ENCODE measurements at places on chromosomes 1 and 21. TPM values are rescaled to one million over a fixed set of nuclear protein-coding genes. Genes with fewer than 3 reads are reported as not detected.

DNA sequence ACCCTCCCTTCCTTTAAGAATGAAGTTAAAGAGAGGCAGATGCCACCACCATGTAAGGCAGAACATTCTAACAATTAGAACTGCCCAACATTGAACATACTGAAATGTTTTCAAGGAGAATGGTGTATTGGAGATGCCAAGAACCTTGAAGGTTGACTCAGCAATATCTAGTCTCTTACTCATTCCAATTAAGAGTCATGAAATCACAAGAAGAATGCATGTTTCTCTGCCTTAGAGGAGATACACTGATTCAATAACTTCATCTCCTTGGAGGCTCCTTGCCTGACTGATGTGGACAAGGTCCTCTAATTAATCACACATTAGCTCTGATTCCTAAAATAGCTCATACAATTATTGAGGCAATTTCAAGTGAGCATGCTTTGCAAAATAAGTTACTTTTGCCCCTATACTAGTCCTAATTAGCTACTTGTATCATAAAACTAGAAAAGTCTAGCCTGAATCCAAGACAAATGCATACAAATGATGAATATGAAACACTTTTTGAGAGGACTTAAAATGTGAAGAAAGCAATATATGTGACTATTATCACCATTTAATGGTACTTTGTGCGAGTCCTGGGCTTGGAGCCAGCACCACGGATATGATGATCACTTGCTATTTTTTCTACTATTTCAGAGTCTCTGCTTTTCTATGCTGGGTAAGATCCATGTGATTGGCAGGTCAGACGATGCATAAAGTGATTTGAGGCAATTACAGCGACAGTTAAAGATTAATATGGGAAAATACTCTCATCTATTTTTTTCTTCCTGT is 114.5 kb downstream of the DSCAM start:
- DNase-seq = no peak

DNA sequence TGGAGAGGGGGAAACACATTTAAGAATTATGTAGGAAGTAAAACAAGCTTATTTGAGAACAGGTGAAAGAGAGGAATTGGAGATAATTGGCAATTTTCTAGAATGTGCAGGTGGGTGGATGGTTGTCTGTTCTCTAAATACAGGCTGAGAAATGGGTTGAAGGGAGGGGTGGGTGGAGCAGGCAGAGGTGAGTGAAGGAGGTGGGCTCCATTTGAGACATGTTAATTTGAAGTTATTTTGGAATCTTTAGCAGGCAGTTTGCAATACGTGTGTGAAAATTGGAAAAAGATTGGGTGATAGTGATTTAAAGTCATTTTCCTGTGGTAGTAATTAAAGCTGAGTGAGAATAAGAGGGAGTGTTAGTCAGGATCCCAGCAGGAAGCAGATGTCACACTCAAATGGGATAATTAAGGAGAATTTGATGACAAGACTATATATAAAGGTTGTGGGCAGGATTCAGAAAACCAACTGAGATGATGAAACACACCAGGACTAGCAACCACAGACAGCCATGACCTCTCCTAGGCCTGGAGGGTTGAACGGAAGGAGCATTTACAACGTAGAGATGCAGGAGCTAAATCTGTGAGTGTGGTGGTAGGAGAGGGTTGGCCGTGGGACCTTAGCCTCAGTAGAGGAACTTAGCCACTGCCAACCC is 40.6 kb downstream of the CHRM3 start:
- no peak for DNase-seq

GRCh38 chr1:167082511-167083027 is 7.6 kb downstream of the GPA33 start:
- DNase-seq = no peak

DNA sequence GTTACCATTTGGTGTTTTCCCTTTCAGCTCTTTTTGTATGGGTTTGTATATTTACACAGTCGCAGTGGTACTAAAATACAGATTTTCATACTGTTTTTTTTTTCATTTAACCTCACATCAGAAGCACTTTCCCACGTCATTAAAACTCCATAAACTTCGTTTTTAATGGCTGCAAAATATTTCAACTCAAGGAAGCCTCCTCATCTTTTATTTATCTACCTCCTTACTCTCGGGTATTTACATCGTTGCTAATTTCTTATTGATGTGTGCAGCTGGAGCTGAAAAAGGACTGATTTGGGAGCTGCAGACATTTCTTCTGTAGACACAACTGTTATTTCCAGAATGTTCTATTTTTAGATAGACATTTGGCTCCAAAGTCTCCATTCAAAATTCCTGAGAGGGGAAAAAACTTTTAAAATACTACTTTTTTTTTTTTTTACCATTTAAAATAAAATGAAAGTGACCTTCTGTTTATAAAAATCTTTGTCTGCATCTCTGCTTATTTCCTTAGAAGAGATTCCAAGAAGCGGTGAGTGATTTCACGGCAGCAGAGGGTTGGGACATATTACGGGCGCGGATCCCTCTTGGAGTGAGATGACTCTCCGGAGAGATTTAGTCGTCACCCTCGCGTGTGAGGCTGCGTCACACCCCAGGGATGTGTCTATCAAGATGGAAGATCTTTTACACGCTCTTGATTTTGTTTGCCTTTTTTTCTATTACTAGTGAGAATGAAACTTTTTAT is 10.1 kb downstream of the RUNX3 start:
- DNase-seq = no peak

- no peak for DNase-seq
These were observed 121.7 kb downstream of the ATF6 start for GRCh38 chr1:161887730-161888287.

The TSPAN2 gene
- 5.4 TPM for total RNA-seq

GRCh38 chr1:169196161-169196560 is 89.7 kb downstream of the ATP1B1 start:
- no peak for DNase-seq

GRCh38 chr1:209871006-209871405 is 43.2 kb downstream of the UTP25 start:
- no peak for DNase-seq

The SNAPIN gene
- total RNA-seq = 52.8 TPM

GRCh38 chr21:45994086-45994661 is 12.6 kb downstream of the COL6A1 start:
- DNase-seq = no peak

- DNase-seq = no peak
These were observed 23.1 kb upstream of the SCAF4 start for GRCh38 chr21:31755027-31755426.

The PIGR gene
- not detected for total RNA-seq

- DNase-seq = no peak
These were observed at the start of gene CD247 for GRCh38 chr1:167518331-167518700. Gene CD247 (minus strand): TSS chr1:167518529. CDS start chr1:167518465, 64 bp downstream.

The HRNR gene
- not detected for total RNA-seq

The ATP6V1G3 gene
- total RNA-seq = not detected

DNA sequence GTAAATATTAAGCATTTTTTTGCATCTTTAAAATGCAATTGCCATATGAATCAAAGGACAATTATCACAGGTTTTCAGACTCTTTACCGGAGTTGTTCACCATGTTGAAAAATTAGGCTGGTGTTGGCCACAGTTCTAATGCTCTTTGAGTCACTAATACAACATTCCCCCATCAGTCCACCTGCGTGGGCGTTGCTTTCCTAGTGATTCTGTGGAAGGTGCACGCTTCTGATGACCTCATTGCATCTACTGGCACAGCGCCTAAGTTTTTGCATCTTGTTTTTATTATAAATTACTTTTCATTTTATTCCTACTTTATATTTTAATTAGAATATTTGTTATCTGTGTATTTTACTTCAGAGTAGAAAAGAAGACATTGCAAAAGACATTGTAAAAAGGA is 4.7 kb upstream of the F5 start:
- no peak for DNase-seq

The FCGR3A gene
- total RNA-seq = not detected

Measured in neural crest cell (in vitro differentiated cells).